Camera-type eye (tissue), 1 donor: ENCODE measurements at places on chromosomes 7 and 10. TPM values are rescaled to one million over a fixed set of nuclear protein-coding genes. Genes with fewer than 3 reads are reported as not detected.

Gene RTKN2
- total RNA-seq: 13.4 TPM

Gene SGCE
- total RNA-seq: 128 TPM

Gene GIMAP2
- 7.6 TPM for total RNA-seq

Gene INA
- 102 TPM for total RNA-seq

Gene SLC26A5
- 0.71 TPM for total RNA-seq

Gene CALML3
- total RNA-seq: 0.33 TPM

Gene TRUB1
- 45.4 TPM for total RNA-seq

Gene RRP12
- 19.8 TPM for total RNA-seq

Gene SEMA3C
- 288 TPM for total RNA-seq

Gene ZNF22
- total RNA-seq: 56.4 TPM

Gene PRKCQ
- total RNA-seq: 8.7 TPM

Gene ADAP1
- total RNA-seq: 11.3 TPM

Gene OGDHL
- 15.8 TPM for total RNA-seq

Gene PPP1R9A
- 96.4 TPM for total RNA-seq

Gene LRIT1
- 51.8 TPM for total RNA-seq

Gene RGS10
- 18.7 TPM for total RNA-seq

Gene GRID1
- 10.0 TPM for total RNA-seq
